Activated CD4-positive, CD25-positive, alpha-beta regulatory T cell treated with anti-CD3 and anti-CD28 coated beads, Interleukin-2, amount 50 U/mL, for 24 hours (primary cell): ENCODE measurements at places on chromosomes 5 and 9.

DNA sequence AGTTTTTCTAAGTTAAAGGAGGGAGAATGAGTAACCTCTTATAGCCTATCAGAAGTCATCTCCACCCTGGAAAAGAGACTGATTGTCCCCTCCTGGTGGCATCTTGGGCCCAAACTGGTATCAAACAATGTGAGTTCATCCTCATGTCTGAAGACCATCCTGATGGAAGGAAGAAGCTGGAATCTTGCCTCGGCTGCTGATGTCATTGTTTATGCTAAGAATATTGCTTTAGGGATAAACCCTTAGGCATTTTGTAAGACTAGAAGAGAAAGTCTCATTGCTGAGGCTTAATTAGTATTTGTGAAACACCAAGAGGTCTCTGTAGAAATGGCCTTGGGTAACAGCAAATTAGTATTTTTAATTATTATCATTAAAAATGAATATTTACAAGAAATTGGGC is 65.7 kb upstream of the KCNN2 start:
- no peak for ATAC-seq

- no peak for ATAC-seq
Measured at GRCh38 chr5:141491323-141492167, 2.7 kb downstream of the PCDHGC5 start.

- ATAC-seq = no peak
Measured at GRCh38 chr5:83440826-83441225, 30.7 kb upstream of the VCAN start.

DNA sequence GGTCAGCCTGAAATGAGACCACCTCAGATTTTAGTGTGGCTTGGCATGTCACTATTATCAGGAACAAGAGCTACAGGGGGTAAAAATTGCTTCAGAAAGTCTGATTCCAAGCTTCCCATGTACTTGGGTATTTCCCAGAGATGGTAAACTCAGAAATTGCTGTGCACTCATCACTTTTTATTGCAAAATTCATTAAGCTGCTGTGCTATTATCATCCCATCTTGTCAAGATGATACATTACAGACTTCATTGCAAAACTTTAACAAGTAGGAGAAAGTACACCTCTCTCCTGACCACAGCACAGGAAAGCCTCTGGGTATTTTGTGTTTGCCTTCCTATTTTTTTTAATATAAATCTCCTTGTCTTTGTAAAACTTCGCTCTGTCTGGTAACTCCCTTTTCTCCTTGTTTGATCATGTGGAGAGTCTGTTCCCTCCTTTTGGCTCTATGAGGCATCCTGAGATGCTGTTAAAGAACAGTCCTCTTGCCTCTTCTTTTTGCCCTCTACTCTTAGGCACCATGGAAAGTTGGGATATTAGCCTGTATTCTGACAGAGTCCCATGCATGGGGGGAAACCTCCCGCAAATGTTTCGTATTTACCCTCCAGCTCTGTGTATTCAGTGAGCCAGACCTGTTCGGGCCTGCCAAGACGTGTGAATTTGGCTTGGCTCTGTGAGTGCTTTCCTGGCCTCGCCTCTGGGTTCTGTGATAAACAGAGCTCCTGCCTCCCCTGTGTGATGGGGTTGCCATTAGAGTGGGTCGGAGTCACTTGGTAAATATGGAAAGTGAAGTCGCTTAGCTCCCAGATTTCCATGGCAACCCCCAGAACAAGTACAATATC is 260.7 kb downstream of the NR3C1 start:
- ATAC-seq = no peak
